ENCODE measurements at places on chromosomes 5 and 9. TPM values are rescaled to one million over a fixed set of nuclear protein-coding genes. Genes with fewer than 3 reads are reported as not detected.
A peak's percentile ranks its signal among the peaks of the same experiment; 100 is the strongest.

Gene SAXO1
- total RNA-seq: not detected

Gene SLIT3
- total RNA-seq: 12.5 TPM

Gene HAVCR2
- not detected for total RNA-seq

Gene FGF18
- 3.6 TPM for total RNA-seq

Gene MRPL50
- total RNA-seq: 10.1 TPM

Gene ENDOG
- total RNA-seq: 28.4 TPM

Gene GHR
- total RNA-seq: not detected

Gene TICAM2
- total RNA-seq: not detected

Gene VAV2
- 24.3 TPM for total RNA-seq

Gene CHD1
- 17.0 TPM for total RNA-seq

Gene PJA2
- 42.0 TPM for total RNA-seq

Gene CCNO
- 5.4 TPM for total RNA-seq

Gene SURF1
- 69.7 TPM for total RNA-seq

Gene ADAMTSL1
- not detected for total RNA-seq

Gene ZSWIM6
- 1.8 TPM for total RNA-seq

Gene SGCD
- not detected for total RNA-seq

Gene CCDC69
- total RNA-seq: not detected

Gene PTGDS
- total RNA-seq: not detected

Gene TMEFF1
- total RNA-seq: 3.1 TPM

Gene HAND1
- total RNA-seq: not detected

Gene LCP2
- not detected for total RNA-seq

GRCh38 chr9:122350577-122351355, 20.1 kb upstream of the PTGS1 start:
- DNase-seq: peak; percentile 66

- no peak for DNase-seq
These were observed 434.4 kb downstream of the PDE4D start for GRCh38 chr5:59458966-59459729.

- no peak for DNase-seq
These were observed 48.9 kb downstream of the PFDN1 start for GRCh38 chr5:140253985-140254384.

DNA sequence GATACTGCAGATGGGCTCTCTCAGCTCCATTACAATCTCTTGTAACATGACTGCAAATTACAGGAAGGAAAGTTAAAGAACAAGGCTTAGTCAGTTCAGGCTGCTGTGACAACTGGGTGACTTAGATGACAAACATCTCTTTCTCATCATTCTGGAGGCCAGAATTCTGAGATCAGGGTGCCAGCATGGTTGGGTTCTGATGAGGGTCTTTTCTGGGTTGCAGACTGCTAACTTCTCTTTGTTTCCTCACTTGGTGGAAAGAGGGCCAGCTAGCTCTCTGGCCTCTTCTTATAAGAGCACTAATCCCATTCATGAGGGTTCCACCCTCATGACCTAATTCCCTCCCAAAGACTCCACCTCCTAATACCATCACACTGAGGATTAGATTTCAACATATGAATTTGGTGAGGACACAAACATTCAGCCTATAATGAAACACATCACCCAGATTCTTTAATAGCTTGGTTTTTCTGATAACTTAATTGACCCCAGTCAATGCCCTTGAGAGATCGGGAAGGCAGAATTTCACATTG, 73.6 kb upstream of the MAMDC2 start:
- DNase-seq: no peak

DNA sequence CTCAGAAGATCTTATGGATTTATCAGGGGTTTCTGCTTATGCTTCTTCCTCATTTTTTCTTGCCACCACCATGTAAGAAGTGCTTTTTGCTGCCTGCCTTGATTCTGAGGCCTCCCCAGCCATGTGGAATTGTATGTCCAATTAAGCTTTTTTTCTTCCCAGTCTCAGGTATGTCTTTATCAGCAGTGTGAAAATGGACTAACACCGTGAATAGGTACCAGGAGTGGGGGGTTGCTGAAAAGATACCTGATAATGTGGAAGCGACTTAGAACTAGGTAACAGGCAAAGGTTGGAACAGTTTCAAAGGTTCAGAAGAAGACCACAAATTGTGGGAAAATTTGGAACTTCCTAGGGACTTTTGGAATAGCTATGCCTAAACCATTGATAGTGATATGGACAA, 1222.5 kb upstream of the NUDT12 start:
- no peak for DNase-seq

DNA sequence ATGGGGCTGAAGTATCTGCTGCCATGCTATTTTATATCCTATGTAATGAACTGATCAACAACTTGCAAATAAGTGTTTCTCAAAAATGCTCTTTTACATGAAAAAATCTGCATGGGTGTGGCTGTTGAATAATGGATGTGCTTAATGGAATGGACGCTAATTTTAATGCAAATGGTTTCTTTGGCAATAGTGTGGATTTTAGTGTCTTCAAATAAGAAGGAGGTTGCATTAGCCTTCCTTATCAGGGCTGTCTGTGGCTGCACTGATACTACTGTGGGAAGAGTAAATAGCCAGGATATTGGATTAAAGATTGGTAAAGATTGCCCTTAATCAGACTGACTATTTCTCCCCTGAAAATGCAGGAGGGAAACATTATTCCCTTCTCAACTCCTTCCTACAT, 121.9 kb upstream of the STK32A start:
- no peak for DNase-seq

GRCh38 chr9:120151806-120152205, 428.2 kb downstream of the CDK5RAP2 start:
- no peak for DNase-seq

GRCh38 chr5:178544166-178544834, 45.9 kb downstream of the COL23A1 start:
- DNase-seq: no peak

GRCh38 chr9:134942788-134943184, 25.1 kb upstream of the FCN1 start:
- no peak for DNase-seq

DNA sequence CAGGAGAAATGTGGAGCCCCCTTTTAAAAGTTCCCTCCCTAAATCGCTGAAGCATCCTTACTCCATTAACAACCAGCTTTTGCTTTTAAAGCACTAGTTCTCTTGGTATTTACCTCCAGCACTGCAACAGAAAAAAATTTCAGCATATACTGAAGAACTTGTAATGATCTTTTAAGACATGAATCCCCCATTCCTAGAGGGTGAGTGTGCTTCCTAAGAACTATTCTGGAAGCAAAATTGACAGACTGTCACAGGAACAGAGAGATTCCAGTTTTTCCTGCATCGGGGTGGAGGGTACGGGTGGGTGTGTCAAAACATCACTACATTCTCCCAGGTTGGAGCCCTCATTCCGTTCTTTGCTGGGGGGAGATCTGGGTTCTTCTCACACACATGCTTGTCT, 151.9 kb downstream of the EBF1 start:
- DNase-seq: no peak

GRCh38 chr5:81842795-81843398, 92.0 kb upstream of the SSBP2 start:
- DNase-seq: no peak

GRCh38 chr9:121776001-121776738, 124.7 kb downstream of the DAB2IP start:
- DNase-seq: no peak

- DNase-seq: no peak
These were observed 377.3 kb upstream of the MEF2C start for GRCh38 chr5:89260254-89260653.

- DNase-seq: peak; percentile 48
These were observed 4.8 kb downstream of the ANKRD34B start for GRCh38 chr5:80565330-80565729.

DNA sequence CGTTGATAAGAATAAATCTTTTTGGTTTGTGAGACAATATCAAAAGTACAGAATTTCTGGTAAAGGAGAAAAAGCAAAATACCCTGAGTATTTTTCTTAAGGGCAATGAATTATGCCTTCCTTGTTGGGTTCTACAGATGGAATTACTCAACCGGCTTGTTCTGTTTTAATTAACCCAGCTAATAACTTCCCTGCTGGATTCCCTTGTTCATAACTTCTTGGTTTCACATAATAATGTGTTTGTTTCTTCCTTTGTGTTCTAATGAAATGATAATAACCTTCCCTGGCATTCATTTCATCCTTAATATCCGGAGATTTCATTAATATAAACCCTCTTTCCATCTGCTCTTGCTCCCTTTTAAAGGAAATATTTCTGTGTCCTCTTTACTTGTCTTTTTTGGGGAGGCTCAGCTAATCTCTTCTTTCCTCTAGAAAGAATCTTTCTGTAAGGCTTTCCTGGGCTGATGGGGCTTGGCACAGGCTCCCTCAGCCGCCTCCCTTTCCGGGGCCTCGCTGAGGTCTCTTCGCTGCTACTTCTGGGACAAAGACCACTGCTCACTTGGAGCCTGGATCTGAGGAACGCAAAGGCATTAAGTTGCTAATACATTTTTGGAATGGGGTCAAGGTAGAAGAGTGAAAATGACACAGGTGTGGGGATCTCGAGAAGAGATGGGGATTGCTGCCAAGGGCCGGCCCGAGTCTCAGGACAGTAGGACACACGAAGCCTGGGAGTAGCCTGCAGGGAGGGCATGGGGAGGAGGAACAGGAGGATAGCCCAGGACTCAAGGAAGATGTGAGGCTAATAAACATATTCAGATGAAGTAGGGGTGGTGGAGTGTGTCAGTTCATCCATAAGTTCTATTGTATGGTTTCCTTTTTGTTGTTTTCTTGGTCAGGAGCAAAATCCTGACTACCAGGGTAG, 118.5 kb downstream of the NRG2 start:
- no peak for DNase-seq

- DNase-seq: no peak
These were observed 89.2 kb downstream of the FSTL4 start for GRCh38 chr5:133523013-133523658.

GRCh38 chr9:72894342-72894741, 58.5 kb downstream of the ALDH1A1 start:
- no peak for DNase-seq

GRCh38 chr5:151742870-151743294, 15.5 kb downstream of the ATOX1 start:
- DNase-seq: peak; percentile 63

DNA sequence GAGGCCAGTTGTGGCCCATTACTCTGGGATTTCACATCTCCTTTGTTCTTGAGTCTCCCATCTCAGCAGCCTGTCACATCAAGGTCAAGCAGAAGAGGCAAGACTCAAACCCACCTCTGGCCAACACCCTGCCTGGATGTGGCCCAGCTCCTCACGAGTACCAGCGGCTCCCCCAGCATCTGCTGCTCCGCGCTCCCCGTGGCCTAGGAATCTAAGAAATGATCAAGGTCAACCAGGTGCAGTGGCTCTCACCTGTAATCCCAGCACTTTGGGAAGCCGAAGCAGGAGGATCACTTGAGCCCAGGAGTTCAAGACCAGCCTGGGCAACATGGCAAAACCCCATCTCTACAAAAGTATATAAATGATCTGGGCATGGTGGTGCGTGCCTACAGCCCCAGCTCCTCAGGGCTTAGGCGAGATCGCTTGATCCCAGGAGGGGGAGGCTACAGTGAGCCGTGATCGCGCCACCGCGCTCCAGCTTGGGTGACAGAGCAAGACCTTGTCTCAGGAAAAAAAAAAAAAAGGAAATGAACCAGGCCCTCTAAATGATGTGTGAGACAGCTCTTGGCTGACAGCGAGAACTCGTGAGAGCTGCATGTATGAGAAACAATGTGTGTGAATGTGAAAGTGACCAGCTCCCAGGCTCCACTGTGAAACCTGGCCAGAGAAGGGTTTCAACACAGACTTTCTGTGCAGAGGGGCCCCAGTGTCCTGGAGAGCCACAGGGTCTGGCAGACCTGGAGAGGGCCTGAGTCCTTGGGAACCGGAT, 61.6 kb upstream of the ANGPTL2 start:
- no peak for DNase-seq

DNA sequence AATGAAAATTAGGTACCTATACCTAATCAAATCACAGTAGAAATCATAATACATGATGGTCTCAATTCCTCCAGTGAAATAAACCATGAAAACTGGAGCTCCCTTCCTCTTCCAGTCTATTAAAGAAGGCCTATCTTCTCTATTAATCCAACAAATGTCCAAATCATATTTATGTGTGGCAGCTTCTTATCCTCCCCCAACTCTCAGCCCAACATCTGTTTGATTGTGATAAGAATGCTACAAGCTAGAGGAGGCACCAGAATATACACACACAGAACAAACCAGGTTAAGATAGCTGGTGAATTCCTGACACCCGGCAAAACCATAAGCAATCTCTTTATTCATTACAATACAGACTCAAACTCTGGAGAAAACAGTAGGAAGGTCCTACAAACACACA, 110.8 kb downstream of the FBXL17 start:
- no peak for DNase-seq

GRCh38 chr9:123586275-123586674, 230.3 kb downstream of the CRB2 start:
- no peak for DNase-seq

DNA sequence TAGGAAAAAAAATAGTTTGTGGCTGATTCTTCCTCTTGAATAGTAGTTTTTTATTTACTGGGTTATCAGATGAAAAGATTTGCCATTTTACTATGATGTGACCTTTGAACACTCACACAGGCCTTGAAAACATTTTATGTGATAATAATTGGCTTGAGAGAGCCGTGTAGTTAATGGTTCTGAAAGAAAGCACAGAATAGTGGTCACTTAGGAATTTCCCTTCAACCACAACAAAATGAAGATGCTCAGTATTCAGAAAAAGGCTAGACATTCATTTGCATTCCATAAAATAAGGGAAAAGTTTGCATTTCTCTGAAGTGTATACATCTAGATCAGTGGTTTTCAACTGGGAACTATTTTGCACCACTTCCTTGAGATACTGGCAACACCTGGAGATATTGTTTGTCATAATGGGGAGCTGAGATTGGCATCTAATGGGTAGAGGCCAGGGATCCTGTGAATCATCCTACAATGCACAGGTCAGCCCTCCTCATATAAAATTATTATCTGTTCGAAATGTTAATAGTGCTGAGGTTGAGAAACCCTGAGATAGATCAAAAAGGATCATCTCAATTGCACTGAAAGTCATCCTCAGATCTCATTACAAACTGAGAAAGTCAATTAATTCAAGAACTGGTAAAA, 446.4 kb upstream of the CCNG1 start:
- no peak for DNase-seq

- no peak for DNase-seq
These were observed 101.7 kb upstream of the TLE1 start for GRCh38 chr9:81791076-81791475.

- no peak for DNase-seq
These were observed at the start of gene CKMT2 for GRCh38 chr5:81233080-81233634. Gene CKMT2 (plus strand): TSS chr5:81233322. CDS start chr5:81251133, 17,811 bp downstream.

DNA sequence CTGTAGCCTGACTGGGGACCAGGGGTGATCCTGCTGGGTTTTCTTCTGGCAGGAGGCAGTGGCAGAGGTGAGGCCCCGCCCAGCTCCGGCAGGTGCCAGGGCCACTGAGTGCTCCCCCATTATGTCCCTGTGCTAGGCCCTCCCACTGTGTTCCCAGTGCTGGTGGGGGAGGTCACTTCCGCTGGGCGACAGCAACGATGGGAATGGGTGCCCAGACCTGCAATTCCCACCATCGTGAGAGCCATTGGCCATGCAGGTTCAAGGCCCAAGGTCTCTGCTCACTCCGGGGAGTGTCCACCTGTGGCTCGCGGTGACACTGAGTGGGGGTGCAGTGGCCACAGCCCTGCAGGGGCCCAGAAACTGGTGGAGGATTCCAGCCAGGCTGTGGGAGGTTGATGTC, 98.6 kb downstream of the RXRA start:
- no peak for DNase-seq

- DNase-seq: no peak
These were observed 728.7 kb downstream of the DNAH5 start for GRCh38 chr5:13215806-13216205.

- DNase-seq: no peak
These were observed 2.7 kb downstream of the UBAC1 start for GRCh38 chr9:135958485-135958884.

GRCh38 chr9:94909250-94909894, 182.9 kb downstream of the AOPEP start:
- no peak for DNase-seq
